ENCODE measurements at places on chromosomes 6 and 20. TPM values are rescaled to one million over a fixed set of nuclear protein-coding genes. Genes with fewer than 3 reads are reported as not detected.
A peak's percentile ranks its signal among the peaks of the same experiment; 100 is the strongest.

RNF144B gene
- 2.2 TPM for total RNA-seq

B3GAT2 gene
- 0.17 TPM for total RNA-seq

GRCh38 chr6:121873595-121873994, 438.1 kb downstream of the GJA1 start:
- DNase-seq = peak; percentile 44

- DNase-seq = peak; percentile 65
Measured at GRCh38 chr20:5657190-5657875, 92.9 kb upstream of the SHLD1 start.

- DNase-seq = no peak
Measured at GRCh38 chr6:148701375-148701774, 45.5 kb upstream of the UST start.

GRCh38 chr20:62122654-62123449, 577 bp downstream of the LSM14B start:
- DNase-seq = peak; percentile 77

DNA sequence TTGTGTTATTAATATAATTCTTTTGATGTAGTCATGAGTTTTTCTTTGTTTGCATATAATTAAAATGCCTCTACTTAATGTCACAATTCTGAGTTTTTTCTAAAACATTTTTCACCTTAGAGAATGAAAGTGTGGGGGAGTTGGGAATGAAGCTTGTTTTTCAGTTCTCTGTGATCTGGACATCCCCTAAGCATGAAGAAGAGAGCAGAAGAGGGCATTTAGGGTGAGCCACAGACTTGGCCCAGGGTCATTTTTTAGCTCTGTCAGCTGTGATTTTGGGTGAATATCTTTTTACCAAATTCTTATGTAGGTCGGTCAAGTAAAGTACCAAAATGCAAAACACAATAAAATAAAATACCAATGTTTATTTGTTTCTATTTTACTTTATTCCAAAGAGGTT, 3.9 kb downstream of the OTOR start:
- DNase-seq = no peak

GPX5 gene
- total RNA-seq = not detected

DNA sequence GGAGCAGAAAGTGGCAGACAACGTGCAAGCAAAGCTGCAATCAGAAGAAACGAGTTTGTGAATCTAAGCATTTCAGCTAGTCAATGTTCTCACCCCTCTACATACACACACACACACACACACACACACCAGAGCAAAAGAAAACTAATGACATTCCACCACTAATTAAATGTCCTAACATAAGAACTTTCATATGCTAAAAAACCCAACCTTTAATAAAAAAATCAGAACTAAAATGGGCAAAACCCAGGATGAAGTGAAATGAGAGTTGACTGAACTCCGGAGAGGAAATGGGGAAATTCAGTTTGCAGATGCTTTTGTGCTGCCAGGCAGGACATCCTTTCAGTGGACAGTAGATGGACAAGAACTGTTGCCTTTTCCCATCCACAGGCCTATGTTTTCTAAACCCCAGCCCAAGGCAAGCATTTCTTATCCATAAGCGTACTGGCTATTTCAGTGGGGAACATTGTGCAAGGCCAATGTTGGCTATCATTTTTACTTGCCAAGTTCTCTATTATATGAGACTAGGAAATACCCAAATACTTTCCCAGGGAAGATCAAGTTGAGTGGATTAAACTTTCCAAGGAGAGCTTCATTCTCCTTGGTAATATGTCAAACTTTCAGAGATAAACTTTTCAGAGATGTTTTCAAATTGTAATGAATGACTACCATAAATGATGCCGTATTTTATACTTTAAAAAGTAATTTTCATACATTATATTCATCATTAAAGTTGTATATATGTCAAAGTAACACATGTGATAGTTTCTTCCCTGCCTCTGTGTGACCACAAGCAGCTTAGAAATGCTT, 27.3 kb downstream of the RIN2 start:
- DNase-seq = no peak

GRCh38 chr20:10449270-10449669, 14.2 kb downstream of the SLX4IP start:
- no peak for DNase-seq

DNA sequence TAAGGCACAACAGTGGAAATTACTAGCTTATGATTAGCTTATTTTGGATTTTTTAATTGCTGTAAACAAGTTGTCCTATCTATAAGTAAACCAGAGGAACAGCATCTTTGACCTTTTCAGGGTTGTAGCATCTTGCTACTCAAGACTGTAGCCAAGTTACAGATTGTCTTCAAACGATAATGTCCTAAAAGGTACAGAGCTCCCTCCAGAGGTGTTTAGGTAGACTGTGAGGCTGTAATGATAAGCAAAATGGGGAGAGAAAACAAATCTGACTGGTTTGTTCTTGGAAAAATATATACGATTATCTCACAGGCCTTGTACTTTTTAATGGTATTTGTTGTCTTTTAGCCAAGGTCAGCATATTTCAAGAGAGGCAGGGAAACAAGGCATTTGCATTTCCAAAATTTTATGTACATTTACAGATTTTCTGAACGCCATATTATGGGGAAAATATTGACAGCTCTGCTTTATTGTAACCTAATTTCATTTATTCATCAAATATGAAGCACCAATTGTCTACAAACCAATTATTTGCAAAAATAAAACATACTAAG, 273.4 kb downstream of the MEI4 start:
- DNase-seq = peak; percentile 41

DNA sequence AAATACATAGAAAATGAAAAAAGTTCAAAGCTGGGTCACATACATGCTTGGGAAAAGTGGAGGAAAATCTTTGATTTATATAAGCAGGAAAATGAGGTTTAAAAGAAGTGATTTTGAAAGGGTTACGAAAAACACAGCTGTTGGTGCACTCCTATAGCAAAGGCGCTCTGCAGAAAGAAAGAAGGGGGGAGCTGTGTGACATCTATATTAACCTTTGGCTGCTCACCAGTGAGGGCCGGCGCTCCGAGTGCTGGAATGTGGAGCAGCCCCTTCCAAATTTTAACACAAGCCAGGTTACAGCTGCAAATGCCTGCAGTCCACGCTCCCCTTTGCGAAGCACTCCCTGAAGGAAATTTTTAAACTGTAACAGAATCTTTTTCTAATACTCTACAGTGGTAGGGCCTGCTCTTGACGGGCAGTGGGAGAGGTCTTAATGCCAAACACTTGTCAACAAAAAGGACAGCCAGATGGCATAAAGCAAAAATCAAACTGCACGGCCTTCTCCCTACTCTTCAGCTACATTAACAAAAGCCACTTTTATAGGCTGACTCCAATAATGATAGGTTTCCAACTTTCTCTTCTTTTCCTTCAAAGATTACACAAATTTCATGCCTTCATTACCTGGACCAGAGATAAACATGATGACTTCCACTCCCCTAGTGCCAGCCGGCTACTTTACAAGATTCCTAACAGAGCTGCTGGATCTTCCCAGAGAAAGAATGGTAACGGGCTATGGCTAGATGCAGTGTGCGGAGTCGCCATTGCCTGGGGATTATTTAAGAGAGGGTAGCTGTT, 4.8 kb downstream of the BMP7 start:
- no peak for DNase-seq

DNA sequence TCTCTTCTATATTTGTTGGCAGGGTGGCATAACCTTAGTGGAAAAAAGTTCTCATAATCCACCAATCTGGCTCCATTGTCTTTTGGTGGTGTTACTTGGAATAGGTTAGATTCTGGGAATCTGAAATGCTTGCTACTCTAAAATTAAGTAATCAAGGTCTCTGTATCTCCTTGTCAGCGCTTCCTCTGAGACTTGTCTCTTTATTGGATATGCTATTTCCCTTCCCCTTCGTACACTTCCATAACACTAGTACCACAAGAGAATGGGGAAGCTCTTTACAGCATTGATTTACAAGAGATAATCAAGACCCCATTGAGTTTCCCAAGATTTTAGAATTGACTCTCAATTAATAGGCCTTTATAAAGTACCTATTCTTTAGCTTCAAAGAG, 280.2 kb downstream of the ADGB start:
- DNase-seq = no peak

GRCh38 chr6:140256248-140256647, 881.8 kb upstream of the CITED2 start:
- DNase-seq = no peak

- no peak for DNase-seq
Measured at GRCh38 chr6:81298751-81299150, 453.7 kb downstream of the TENT5A start.

GRCh38 chr6:99521633-99522151, 6.5 kb upstream of the USP45 start:
- DNase-seq = peak; percentile 67

MAFB gene
- 3.7 TPM for total RNA-seq

GRCh38 chr6:14320332-14320731, 202.8 kb downstream of the CD83 start:
- no peak for DNase-seq

PROKR2 gene
- not detected for total RNA-seq

DNA sequence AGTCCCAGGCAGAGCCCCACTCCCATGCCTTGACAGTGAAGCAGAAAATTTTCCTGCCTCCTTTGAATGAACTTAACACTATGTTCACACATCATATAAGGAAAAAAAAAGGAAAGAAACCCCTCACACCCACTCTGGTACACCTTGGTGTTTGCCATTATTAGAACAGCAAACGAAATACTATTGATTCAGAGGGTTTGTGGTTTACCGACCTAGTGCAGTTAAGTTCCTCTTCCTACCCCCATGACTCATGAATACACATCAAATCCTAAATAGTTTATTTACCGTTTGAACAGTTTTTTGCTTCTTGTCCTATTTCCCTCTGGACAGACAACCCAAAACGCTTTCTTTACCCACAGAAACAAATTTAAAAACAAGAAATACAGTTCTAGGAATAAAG, 237.7 kb downstream of the FOXA2 start:
- DNase-seq = no peak

HS3ST5 gene
- 1.1 TPM for total RNA-seq

GRCh38 chr6:33124525-33124901, 48.7 kb downstream of the HLA-DPB1 start:
- DNase-seq = no peak

HINT3 gene
- 28.0 TPM for total RNA-seq

RHAG gene
- not detected for total RNA-seq

- DNase-seq = peak; percentile 76
Measured at GRCh38 chr6:154981079-154981870, 13.8 kb upstream of the TIAM2 start.

GRCh38 chr6:168318579-168319278, 848 bp downstream of the DACT2 start:
- DNase-seq = no peak

DNA sequence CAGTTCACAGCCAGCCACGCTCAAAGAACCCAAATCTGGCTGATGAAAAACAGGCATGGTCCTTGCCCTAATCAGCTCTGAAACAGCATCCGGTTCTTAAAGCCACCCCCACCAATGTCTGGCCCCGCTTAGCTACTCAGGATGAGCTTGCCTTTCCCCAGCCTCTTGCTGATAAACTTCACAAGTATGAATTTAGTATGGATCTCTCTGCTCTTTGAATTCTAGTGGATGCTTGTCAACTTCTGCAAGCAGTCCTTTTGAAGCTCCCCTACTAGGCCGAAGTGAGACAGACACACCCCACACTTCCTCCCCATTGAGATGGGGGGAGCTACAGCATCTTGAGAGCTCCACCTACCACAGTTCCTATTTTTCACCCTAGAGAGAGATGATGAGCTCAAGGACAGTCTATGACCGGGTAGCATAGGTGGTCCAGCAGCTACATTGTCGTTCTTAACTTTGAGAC, 36.7 kb downstream of the EBF4 start:
- no peak for DNase-seq

- DNase-seq = no peak
Measured at GRCh38 chr6:156715839-156716238, 61.3 kb upstream of the ARID1B start.
